Kidney (tissue), 22 donors: ENCODE measurements at places on chromosomes 11 and 22.
A peak's percentile ranks its signal among the peaks of the same experiment; 100 is the strongest.

DNA sequence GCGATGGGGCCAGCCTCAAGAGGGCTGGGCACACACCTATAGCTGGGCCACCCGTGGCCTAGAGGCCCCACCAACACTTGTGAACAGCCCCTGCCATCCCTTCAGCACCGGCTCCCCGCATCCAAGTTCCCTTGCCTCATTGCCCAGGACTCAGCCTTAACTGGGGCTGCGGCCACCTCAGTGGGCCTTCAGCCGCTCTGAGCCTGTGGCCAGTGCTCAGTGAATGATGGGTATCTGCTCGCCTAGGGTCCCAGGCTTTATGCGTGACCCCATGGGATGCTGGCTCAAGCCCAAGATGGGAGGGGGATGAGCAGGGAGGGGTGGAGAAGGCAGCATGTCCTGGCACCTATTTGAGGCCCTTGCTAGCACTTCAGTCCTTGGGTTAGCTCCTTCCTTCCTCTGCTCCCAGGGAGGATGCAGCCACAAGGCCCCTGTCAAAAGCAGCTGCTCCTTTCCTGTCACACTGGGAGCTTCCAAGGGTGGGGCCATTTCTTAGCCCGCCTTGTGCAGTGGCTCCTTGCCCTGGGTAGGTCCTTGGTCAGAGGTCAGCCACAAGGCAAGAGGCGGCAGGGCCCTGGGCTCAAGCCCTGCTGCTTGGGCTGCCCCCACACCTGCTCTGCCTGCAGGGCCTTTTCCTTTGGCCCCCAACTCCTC lies 31.8 kb downstream of the GNAZ start:
- no peaks in the 10 kb centered on the region for H3K36me3 ChIP-seq
- H3K4me3 ChIP-seq, result no peak overlapping the region

DNA sequence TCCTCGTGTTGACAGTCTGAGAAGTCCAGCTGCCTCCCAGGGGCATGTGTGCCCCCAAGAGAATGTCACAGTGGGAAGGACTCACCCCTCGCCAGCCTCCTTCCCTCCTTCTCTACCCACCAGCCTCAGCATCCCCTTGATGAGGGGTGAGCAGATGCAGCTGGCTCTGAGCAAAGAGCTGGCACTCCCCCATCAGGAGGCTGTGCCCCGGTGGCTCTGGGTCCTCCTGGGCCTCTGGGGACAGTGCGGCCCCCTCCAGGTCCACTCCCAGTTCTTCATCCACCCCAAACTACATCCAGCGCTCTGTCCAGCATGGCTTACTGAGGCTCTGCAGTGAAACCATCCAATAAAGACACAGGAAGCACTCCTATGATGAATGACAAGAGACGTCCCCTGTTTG lies 210.4 kb downstream of the BRD1 start:
- no peaks in the 10 kb centered on the region for H3K4me1 ChIP-seq
- H3K36me3 ChIP-seq, result no peaks in the 10 kb centered on the region
- DNase-seq, result no peak
- H3K27me3 ChIP-seq, result no peaks in the 10 kb centered on the region
- no peak overlapping the region for H3K27ac ChIP-seq

- H3K27ac ChIP-seq, result peak overlapping the region; percentile 78
- peak; percentile 89 for DNase-seq
- H3K4me1 ChIP-seq, result peaks cover 27% of the 10 kb centered on the region
- H3K4me3 ChIP-seq, result no peak overlapping the region
- H3K27me3 ChIP-seq, result no peaks in the 10 kb centered on the region
These were observed 30.2 kb downstream of the LRP5 start for GRCh38 chr11:68342459-68343158.

DNA sequence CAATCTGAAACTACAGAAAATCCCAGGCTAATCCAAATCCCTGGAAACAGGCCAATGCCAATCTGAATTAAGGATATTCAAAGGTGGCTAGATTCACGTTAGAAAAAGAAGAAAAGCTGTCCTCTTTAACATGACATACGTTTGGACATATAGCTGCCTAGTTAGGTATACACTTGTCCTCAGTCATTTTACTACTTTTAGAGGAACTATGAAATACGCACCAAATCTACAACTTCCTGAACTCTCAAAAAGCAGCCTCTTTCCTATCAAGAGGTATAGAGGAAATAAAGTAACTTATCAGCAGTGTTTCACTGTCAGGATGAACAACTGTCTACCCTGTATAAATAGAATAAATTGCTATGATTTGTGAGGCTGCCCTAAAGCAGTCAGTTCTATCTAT lies 24.0 kb downstream of the KMT5B start:
- H3K4me3 ChIP-seq, result no peak overlapping the region
- H3K4me1 ChIP-seq, result no peaks in the 10 kb centered on the region
- no peak overlapping the region for H3K27ac ChIP-seq
- no peak for DNase-seq
- no peaks in the 10 kb centered on the region for H3K27me3 ChIP-seq

GRCh38 chr22:39717099-39717498 lies 146.5 kb downstream of the CACNA1I start:
- H3K4me1 ChIP-seq, result no peaks in the 10 kb centered on the region
- H3K4me3 ChIP-seq, result no peak overlapping the region
- no peaks in the 10 kb centered on the region for H3K27me3 ChIP-seq
- no peak overlapping the region for H3K27ac ChIP-seq
- no peaks in the 10 kb centered on the region for H3K36me3 ChIP-seq
